ENCODE measurements at places on chromosomes 1 and 21.
A peak's percentile ranks its signal among the peaks of the same experiment; 100 is the strongest.

GRCh38 chr1:208475449-208475848, 231.3 kb upstream of the PLXNA2 start:
- DNase-seq, result peak; percentile 67

- DNase-seq, result peak; percentile 28
Measured at GRCh38 chr1:100583827-100584226, 45.9 kb downstream of the GPR88 start.

GRCh38 chr1:14849038-14849437, 250.6 kb downstream of the KAZN start:
- DNase-seq, result no peak

DNA sequence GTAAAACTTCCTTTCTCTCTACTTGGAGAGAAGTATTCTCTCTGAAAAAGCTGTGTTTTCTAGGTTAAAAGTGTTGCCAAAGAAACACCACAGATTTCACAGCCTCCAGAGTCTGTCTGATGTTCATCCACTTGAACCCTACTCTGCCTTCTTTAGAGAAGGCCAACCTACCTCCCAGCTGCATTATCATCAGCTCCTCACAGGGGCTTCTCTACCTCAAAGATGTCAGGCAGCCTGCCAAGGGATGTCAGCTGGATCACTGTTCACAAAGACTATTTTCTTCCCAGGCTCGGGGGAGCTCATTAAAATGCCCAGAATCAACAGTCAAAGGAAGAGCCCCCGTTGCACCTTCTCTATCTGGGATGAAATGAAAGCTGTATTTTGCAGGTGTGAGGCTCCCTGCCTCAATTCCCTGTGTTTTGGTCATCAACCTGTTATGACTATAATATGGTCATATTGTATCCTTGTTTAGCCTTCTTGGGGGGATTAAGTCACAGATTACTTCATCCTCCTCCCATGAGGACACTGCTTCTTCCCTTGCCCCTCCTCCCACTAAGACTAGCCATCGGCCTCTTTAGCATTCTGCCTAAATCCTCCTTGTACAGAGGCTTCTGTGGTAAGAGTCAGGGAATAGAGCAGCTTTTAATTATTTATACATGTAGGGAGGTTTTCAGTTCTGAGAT, 25.7 kb downstream of the ANGPTL7 start:
- DNase-seq, result no peak

- DNase-seq, result no peak
Measured at GRCh38 chr1:112006416-112007025, 17.1 kb upstream of the KCND3 start.

- no peak for DNase-seq
Measured at GRCh38 chr1:37159102-37159501, 124.8 kb upstream of the GRIK3 start.

DNA sequence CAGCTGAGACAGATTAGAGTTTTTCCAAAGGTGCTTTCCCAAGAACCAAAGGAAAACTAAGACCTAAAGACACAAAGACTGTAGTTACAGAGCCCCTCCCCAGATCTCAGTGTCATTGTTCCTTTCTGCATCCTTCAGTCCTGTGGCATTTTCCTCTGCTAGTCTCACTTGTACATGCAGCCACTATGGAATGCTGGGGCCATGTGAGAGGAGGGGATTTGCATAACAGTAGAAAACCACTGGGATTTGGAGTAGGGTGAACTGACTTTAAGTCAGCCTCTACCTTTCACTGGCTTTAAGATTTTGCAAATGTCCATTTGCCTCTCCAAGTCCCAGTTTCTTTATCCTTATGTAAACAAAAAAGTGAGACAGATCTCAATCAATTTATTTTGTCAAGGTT, 119.4 kb upstream of the F3 start:
- DNase-seq, result peak; percentile 47

GRCh38 chr1:217389895-217390294, 241.0 kb downstream of the GPATCH2 start:
- DNase-seq, result no peak
